PC-3 (cell line): ENCODE measurements at places on chromosomes 1 and 21.

DNA sequence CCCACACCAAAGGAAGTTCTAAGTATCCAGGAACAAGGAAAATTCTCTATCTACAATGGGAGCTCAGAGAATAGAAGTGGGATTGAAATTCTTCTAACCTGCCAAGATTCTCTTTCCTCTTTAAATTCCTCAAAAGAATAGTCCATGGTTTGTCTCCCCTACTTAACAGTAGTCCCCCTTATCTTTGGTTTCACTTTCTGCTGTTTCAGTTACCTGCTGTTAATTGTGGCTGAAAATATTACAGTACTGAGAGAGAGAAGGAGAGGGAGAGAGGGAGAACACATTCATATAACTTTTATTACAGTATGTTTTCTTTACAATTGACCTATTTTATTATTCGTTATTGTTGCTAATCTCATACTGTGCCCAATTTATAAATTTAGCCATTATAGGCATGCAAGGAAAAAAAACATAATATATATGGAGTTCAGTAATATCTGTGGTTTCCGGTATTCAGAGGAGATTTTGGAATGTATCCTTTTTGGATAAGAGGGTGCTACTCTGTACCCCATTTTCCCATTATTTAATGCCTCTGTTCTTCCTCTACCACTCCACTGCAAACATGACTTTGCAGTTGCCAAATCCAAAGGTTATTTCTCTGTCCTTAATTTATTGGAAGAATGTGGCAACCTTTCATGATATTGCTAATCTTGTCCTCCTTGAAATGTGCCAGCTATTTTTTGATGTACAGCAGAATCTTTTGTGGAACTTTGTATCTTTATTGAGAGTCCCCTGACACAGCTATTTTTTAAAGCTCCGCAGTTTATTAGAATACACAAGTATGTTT is 68.0 kb downstream of the USP25 start:
- H3K36me3 ChIP-seq = peaks cover 3% of the 10 kb centered on the region; the same call in 1 of the 2 replicates
- no peak overlapping the region for H3K4me3 ChIP-seq
- H3K27me3 ChIP-seq = no peaks in the 10 kb centered on the region
- DNase-seq = no peak

DNA sequence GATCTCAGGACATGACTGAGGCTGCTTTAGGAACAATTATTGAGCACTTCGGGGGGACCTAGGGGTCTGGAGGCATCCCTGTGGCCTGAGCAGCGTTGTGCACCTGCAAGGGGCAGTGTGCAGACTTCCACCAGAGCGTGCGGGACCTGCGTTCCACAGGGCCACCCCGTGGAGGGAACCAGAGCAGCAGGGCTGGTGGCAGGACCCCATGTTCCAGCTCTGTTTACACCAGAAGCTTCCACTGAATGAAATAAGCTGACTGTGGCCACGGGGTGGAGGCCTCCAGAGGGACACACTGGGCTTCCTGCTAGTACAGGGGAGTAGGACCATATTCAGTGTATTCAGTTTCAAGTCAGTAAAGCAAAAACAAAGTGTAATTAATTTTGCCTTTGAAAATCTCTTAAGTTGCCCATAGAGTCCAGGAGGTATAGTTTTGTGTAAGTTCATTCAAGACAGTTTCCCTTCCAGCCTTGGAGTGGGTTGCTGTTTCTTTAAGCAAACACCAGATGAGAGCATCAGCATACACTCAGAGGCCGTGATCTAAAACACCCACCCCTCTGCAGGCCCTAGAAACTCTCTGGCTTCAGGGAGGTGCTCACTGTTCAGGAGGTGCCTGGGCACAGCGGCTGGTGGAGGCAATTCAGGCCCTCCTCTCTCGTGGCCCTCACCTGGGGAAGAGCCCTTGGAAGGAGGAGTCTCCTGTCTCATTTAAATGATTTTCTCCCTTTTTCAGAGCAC is 16.6 kb downstream of the SLC1A7 start:
- no peaks in the 10 kb centered on the region for H3K36me3 ChIP-seq
- H3K27ac ChIP-seq = no peak overlapping the region
- DNase-seq = no peak
- no peak overlapping the region for H3K4me3 ChIP-seq
- H3K27me3 ChIP-seq = no peaks in the 10 kb centered on the region

GRCh38 chr1:168752171-168752832 is 23.3 kb upstream of the DPT start:
- H3K27ac ChIP-seq = peak overlapping the region; percentile 77
- H3K4me3 ChIP-seq = peak overlapping the region; percentile 47
- H3K27me3 ChIP-seq = no peaks in the 10 kb centered on the region
- DNase-seq = peak; percentile 91

DNA sequence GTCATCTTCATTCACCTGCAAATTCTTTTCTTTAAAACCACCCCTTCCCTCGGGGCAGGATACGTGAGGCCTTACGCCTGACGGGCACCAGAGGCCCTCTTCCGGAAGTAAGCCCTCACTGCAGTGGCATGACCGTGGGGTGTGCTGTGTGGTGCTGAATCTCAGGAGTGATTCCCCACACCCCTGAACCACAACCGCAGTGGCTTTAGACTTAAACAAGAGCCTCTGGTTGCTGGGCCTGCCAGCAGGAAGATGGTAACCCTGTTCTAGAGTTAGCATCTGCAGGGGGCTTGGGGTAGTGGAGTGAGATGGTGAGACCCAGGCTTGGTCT is 12.1 kb downstream of the BSND start:
- no peak overlapping the region for H3K4me3 ChIP-seq
- peaks cover 10% of the 10 kb centered on the region for H3K4me1 ChIP-seq
- H3K27me3 ChIP-seq = no peaks in the 10 kb centered on the region
- no peaks in the 10 kb centered on the region for H3K36me3 ChIP-seq
- no peak overlapping the region for H3K27ac ChIP-seq
- no peak for DNase-seq

GRCh38 chr1:184577319-184577718 is 177.3 kb downstream of the EDEM3 start:
- no peak for DNase-seq
- no peaks in the 10 kb centered on the region for H3K4me1 ChIP-seq
- H3K4me3 ChIP-seq = no peak overlapping the region
- no peaks in the 10 kb centered on the region for H3K36me3 ChIP-seq

GRCh38 chr1:220511179-220511578 is 16.8 kb upstream of the MARK1 start:
- peak; percentile 87 for DNase-seq
- no peaks in the 10 kb centered on the region for H3K36me3 ChIP-seq
- H3K27me3 ChIP-seq = peaks cover 58% of the 10 kb centered on the region
- peaks cover 6% of the 10 kb centered on the region; the same call in 1 of the 2 replicates for H3K4me1 ChIP-seq
- H3K4me3 ChIP-seq = no peak overlapping the region

GRCh38 chr1:156815961-156816422 is 656 bp downstream of the SH2D2A start:
- no peaks in the 10 kb centered on the region for H3K27me3 ChIP-seq
- H3K4me3 ChIP-seq = peak overlapping the region; percentile 15; the same call in 1 of the 2 replicates
- no peaks in the 10 kb centered on the region for H3K36me3 ChIP-seq
- peak overlapping the region; percentile 83 for H3K27ac ChIP-seq

GRCh38 chr1:244672946-244673682 is 20.2 kb downstream of the DESI2 start:
- no peak overlapping the region for H3K27ac ChIP-seq
- no peak overlapping the region for H3K4me3 ChIP-seq
- DNase-seq = no peak
- H3K4me1 ChIP-seq = 0 out of 2 replicates have a peak, but pooled peaks cover 3% of the 10 kb centered on the region

DNA sequence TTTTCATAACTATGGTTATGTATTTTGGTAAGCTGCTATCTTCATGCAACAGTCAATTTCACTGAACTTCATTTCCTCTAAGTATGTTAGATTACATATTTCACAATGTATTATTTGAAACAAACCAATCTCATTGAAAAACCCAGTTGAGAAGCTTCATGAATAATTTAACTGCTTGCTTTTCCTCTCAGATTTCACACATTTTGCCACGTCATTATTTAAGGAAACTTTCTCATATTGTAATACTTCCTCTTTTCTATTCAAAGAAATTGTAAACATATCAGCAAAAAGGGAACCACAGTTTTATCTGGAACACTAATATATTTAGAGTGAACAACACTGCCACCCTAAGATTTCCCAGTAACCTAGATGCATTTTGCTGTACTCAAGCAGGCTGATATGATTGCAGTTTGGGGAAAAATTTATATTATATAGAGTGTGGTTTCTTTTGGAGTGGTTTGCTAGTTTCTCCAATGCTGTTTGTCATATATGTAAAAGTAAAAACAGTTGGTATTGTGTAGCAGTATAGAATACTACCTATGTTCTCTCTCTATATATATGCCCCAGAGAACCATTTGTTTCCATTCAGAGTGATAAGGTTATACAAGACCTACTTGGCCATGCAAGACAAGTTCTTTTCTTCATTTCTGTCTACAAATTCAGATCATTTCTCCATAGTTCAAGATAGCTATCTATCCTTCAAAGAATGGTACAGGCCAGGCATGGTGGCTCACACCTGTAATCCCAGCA is 28.4 kb upstream of the AHCTF1 start:
- no peak for DNase-seq
- H3K4me1 ChIP-seq = no peaks in the 10 kb centered on the region
- H3K4me3 ChIP-seq = no peak overlapping the region
- no peaks in the 10 kb centered on the region for H3K27me3 ChIP-seq
- no peak overlapping the region for H3K27ac ChIP-seq

GRCh38 chr1:54456921-54457529 is 50.8 kb upstream of the SSBP3 start:
- DNase-seq = no peak
- no peak overlapping the region for H3K4me3 ChIP-seq
- no peaks in the 10 kb centered on the region for H3K4me1 ChIP-seq
- no peaks in the 10 kb centered on the region for H3K27me3 ChIP-seq
- no peak overlapping the region for H3K27ac ChIP-seq
- no peaks in the 10 kb centered on the region for H3K36me3 ChIP-seq

- H3K36me3 ChIP-seq = no peaks in the 10 kb centered on the region
- DNase-seq = peak; percentile 97
- peaks cover 35% of the 10 kb centered on the region for H3K4me1 ChIP-seq
- no peak overlapping the region for H3K4me3 ChIP-seq
Measured at GRCh38 chr1:226763905-226764264, 24.8 kb upstream of the ITPKB start.

- no peaks in the 10 kb centered on the region for H3K4me1 ChIP-seq
- no peaks in the 10 kb centered on the region for H3K27me3 ChIP-seq
- H3K4me3 ChIP-seq = no peak overlapping the region
- H3K36me3 ChIP-seq = peaks cover 13% of the 10 kb centered on the region; the same call in 1 of the 2 replicates
Measured at GRCh38 chr1:37844536-37844935, 14.9 kb downstream of the MTF1 start.

DNA sequence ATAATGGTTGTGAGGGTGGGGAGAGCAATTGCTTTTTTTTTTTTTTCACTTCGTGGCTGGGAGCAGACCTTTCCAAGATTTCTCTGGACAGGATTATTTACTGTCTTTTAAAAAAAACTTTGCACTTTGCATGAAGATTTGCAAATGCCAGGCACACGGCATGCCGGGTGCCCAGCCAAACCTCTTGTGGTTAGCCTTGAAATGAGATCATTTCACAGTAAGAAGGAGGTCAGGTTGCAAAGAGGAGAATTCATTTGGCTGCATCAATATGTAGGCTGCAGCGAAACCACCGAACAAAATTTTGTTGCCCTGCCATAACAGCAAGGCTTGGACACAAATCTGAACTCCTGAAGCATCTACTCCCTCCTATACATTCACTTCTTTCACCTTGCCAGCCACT is 36.5 kb upstream of the KCND3 start:
- H3K4me1 ChIP-seq = no peaks in the 10 kb centered on the region
- H3K4me3 ChIP-seq = no peak overlapping the region
- H3K36me3 ChIP-seq = no peaks in the 10 kb centered on the region

GRCh38 chr1:67408148-67408547 is 22.1 kb downstream of the SERBP1 start:
- no peak for DNase-seq
- H3K27me3 ChIP-seq = no peaks in the 10 kb centered on the region
- H3K27ac ChIP-seq = no peak overlapping the region
- H3K4me3 ChIP-seq = no peak overlapping the region
- H3K36me3 ChIP-seq = peaks cover 59% of the 10 kb centered on the region

DNA sequence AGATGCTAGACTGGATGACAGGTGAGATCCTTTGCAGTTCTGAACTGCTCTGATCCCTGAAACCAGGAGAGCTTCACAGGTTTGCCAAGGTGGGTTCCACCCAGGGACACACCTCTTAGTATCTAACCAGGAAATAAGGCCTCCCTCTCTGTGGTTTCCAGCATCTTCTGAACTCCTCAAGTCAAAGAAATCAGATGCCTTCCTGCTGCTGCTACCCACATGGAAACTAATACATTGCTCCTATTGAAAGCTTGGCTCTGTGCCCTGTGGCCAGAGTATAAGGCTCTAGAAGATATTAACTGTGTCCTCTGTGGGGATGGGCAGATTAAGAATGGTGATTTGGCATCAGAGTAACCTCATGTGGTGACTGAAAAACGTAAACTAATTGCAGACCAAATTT is 75.0 kb upstream of the MRPS6 start:
- no peak overlapping the region for H3K4me3 ChIP-seq
- no peaks in the 10 kb centered on the region for H3K4me1 ChIP-seq
- H3K36me3 ChIP-seq = no peaks in the 10 kb centered on the region
- H3K27me3 ChIP-seq = no peaks in the 10 kb centered on the region

DNA sequence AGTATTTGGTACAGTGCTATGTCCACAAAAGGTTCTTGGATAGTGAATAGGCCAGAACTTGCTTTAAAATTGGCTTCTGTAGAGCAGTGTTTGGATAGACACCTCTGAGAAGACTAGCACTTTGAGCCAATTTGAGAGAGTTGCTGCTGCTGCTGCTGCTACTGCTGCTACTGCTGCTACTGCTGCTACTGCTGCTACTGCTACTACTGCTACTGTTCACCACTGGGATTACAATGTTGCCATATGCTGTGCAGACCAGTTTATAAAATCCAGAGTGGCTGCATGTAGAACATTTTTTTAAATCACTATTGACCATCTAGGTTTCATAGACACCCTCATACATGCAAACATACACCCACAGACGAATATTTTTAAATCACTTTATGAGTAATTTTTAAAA is 15.3 kb downstream of the GORAB start:
- H3K27me3 ChIP-seq = no peaks in the 10 kb centered on the region
- no peak overlapping the region for H3K27ac ChIP-seq

GRCh38 chr1:86527306-86527705 is 19.6 kb upstream of the CLCA4 start:
- H3K4me1 ChIP-seq = no peaks in the 10 kb centered on the region
- no peak for DNase-seq
- H3K4me3 ChIP-seq = no peak overlapping the region
- no peaks in the 10 kb centered on the region for H3K27me3 ChIP-seq

DNA sequence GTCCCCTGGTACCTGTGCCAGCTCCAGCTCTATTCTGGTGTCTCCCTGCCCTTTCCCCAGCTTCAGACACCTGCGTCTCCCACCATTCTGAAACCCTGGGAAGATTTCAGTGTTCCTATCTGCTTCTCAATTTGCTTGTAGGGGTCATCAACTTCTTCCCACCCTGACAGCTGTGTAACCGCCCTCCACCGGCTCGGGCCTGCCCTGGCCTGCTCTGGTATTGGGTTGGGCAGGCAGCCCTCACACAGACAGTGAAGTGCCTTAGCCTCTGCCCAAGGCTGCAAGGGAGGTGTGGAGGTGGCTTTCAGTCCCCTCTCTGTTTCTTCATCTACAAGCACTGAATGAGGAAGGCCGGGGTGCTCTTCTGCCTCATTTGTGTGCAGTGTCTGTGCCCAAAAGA is 97.2 kb downstream of the LAMC2 start:
- H3K4me1 ChIP-seq = peaks cover 26% of the 10 kb centered on the region
- no peak overlapping the region for H3K4me3 ChIP-seq
- no peaks in the 10 kb centered on the region for H3K27me3 ChIP-seq
- no peaks in the 10 kb centered on the region for H3K36me3 ChIP-seq
